ENCODE measurements at places on chromosomes 7 and 10.

DNA sequence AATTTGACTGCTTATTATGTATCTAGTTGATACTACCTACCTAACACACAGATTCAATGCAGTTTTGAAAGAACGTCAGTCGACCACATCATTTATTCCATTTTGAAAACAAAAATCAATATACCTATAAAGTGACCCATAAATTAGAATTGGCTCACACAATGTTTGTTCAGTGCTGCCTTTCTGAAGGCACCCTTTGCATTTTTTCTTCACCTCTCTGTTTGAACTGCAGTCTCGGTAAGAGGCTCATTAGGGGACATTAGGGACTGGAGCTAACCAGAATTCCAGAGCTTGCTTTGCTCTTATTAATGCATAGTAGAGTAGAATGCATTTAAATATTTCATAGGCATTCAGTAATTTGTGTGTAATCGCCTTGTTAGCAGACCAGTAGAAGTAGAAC is 234.1 kb downstream of the FOXP2 start:
- DNase-seq: no peak

DNA sequence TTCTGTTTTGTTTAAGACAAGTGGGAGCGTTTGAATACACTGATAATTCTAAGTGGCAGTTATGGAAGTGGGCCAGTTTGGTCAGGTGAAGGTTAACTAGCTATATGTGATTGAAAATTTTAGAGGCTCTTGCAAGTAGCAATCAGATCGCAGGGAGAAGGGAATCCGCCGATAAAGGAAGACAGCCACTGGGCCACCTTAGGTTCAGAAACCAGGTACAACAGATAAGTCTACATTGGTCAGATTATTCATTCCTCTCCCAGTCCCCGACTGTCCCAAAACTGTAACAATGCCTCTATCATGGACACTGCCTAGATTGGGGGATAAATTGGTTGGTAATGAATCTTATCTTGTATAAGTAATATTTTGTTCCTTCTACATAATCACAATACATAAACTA is 8.9 kb downstream of the ANK3 start:
- DNase-seq: no peak

DNA sequence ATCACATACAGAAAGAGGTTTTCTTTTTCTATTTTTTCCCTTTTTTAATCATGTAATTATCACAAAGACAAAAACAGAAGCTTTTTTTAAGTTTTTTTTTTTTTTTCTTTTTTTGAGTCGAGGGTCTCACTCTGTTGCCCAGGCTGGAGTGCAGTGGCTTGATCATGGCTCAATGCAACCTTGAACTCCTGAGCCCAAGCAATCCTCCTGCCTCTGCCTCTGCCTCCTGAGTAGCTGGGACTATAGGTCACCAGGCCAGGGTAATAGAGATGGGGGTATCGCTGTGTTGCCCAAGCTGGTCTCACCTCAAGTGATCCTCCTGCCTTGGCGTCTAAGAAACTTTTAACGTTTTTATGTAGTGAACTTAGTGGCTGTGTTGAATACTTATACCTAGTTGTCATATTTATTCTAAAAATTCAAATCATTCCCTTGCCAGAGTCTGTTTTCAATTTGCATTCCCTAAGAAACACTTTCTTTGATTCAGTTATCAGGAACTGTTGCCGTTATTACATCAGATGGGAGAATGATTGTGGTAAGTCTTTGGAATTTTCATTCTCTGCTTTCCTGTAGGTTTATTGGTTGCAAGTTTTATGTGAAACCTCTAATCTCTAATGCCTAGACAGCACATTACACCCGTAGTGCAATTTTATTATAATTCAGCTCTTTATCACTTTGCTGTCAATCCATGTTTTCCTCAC is 1.3 kb downstream of the LSM8 start:
- no peak for DNase-seq

DNA sequence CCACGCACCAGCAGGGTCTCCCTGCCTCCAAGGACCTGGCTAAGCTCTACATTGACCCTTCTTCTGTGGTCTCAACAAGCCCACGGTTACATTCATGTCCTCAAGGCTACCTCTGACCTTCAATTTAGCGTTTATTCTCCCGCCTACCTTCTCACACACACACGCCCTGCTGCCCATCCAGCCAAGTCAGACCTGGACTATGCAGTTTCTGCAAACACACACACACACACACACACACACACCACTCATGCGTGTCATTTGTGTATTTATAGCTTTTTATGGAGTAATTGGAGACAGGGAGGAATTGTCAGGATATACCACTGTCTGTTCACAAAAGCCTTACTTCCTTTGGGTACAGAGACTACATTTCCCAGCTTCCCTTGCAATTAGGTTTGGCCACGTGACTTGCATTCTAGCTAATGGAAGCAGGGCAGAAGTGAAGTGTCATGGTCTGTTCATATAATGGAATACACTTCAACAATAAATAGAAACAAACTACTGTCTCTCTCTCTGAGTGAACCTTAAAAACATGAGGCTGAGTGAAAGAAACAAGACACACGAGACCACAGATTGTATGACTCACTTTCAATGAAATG is 53.8 kb upstream of the CPXM2 start:
- DNase-seq: peak; percentile 21

DNA sequence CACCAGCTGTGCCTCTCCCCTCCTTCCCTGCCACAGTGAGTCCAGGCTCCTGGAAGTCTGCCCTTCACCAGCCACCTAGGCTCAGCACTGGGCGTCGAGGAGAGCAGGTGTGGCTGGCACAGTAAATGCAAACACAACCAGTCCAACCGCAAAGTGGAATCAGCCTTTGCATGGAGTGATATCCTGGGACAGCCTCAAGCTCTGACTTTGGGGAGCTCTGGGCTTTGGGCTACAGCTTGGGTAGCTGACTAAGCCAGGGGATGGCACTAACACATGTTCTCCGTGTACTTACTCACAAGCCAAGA is 312.4 kb downstream of the KCNMA1 start:
- DNase-seq: no peak

- no peak for DNase-seq
These were observed 12.5 kb upstream of the INTS1 start for GRCh38 chr7:1516586-1517251.

DNA sequence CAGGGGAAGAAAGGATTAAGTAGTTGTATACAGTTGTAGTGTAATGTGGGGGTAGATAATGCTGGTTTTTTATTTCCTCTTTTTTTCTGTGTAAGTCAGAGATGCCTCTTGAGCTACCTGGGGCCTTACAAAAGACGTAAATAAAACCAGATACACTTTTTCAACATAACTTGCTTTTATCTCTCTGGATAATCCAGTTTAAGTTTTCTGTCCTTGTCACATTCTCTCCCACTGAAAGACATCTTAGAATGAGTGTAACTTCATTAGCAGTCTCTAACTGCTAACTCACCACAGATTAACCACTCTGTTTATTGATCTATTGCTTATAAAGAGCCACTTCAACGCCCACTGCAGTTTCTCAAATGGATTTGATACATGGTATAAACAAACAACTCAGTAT is 64.1 kb upstream of the LRRN3 start:
- peak; percentile 45 for DNase-seq

DNA sequence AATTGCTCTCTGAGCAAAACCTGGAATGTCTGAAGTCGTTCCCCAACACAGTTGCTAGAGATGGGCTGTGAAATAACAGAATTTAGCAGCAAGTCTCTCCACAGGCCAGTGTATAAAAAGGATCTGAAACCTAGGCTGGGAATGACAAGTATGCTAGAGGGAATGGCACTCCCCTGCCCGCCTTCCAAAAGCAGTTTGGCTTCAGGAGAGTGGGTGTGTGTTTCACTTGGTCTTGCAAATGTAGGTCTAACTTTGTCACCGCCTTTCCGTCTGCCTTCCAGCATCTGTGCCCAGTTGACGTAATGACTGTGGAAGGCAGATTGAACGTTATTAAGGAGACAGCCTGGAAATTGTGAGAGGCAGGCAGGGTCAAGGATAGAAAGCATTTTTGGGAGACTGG is 18.0 kb upstream of the MTURN start:
- DNase-seq: peak; percentile 51

DNA sequence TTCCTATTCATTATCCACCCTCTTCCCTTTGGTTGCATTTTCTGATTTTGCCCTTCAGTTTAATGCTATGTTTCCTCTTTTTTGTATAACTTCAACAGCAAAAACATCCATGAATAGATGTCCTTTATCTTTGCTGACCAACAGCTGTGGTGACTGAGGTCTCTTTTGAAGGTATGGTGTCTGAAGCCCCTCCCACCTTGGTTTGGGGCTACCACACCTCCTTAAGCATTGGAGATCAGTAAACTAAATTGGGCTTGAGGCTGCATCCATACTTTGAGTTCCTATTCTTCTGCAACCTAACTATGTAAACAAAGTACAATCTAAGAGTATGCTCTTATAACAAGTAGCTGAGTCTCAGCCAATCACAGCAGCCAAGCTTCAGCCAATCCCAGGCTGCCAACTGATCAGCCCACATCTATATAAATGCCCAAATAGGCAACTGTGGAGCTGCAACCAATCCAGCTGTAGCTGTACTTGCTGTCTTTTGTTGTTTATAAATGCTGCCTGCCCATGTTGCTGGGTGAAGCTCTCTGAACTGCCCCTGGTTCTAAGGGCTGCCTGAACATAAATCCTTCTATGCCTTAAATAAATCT is 69.4 kb upstream of the PDLIM1 start:
- DNase-seq: peak; percentile 57

- peak; percentile 48 for DNase-seq
These were observed 15.1 kb upstream of the NME8 start for GRCh38 chr7:37833107-37833817.

- DNase-seq: no peak
These were observed 100.3 kb upstream of the C10orf90 start for GRCh38 chr10:126770809-126771208.

- no peak for DNase-seq
These were observed 3.3 kb upstream of the SEPHS1 start for GRCh38 chr10:13351340-13351915.

DNA sequence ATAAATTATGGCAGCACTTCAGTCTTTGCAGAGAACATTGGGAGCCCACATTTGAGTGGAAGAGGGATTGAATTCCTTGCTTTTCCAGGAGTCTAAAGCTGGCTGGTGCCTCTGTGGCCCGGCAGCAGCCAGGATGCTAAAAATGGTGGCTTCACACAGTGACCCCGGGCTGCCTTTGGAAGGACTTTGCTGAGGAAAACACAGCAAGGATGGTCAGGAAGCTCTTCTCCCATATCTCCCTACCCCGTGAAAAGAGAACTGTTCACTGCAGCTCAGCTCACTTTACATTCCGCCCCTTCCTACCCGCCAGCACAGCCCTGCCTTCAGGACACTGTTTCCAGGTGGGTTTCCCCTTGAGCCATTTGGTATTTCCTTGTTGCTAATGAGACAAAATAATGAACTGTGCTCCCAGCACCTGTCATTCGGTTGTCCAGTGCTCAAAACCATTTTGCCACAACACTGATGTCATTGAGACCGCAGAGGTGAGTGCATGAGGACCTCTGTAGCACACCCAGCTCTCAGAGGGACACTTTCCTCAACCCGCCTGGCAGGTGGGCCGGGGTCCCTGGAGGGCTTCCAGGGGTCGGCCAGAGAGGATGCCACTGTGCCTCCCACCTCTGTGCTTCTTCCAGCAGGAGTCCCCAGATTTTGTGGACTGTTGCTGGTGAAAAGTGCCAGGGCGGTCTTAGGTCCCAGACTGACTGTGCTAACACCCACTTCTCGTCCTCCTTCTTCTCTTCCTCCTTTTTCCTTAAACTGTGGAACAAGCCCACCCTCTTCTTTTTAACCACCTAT is 255.7 kb upstream of the PPP2R2D start:
- DNase-seq: no peak

DNA sequence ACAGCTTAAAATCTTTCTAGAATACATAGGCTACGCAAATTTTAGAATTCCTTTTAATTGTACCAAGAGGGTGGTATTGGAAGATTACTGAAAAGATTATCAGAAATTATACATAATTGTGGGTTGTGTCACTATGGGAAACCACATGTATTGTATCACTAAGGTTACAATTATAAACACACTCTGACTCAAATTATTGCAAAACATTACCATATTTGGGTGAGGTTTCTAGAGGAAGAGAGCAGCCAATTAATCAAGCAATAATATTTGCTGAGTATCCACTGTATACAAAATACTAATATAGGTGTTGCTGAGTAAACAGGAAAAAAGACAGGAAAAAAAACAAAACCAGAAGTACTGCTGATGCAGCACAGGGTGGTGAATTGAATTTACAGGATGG is 3.1 kb upstream of the CAPZA2 start:
- DNase-seq: peak; percentile 84

GRCh38 chr7:103594186-103594585 is 148.2 kb upstream of the SLC26A5 start:
- no peak for DNase-seq

GRCh38 chr7:144987686-144988085 is 151.8 kb upstream of the TPK1 start:
- no peak for DNase-seq

DNA sequence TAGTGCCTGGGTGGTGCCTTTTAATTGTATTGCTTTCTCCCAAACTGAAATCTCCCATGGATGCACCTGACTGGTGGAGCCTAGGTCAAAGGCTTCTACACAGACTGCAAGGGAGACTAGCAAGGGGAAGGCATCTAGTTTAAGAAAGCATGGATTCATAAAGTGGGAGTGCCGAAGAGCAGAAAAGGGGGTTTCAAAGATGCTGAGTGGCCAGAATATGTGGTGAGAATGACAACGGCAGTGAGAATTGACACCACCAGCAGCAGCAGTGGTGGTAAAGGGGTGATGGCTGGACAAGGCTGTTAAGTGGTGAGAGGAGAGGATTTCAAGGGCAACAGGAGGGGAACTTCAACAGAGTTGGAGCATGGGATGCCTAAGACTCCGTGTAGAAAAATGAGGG is 36.7 kb downstream of the LSMEM1 start:
- no peak for DNase-seq

DNA sequence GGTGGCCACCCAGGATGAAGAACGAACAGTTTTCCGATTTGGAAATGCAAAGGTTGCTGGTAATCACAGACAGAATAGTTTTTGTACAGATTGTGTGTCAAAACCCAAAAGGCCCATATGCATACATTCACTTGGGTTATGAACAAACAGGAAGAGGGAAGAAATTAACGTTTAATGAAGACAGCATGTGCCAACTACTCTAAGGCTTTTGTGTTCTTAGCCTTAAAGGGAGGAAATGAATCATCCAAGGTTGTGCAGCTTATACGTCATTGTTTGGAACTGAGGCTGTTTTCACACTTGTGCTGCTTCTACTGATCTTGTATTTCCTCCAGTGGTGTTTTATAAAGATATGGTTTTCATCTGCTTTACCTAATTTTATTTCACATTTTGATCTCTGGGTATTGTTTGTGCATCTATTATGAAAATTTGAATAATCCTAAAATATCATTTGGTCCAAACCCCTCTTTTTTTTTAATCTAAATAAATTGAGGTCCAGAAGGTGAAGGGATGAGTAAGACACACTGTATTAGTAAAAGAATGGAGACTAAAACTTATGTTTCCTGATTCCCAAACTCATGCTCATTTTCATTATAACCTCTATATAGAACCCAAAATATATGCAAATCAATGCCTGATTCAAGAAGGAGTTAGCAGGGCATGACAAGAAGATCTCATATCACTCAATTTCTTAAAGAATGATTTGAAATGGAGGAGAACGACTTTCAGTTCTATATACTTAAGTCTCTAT is 373.1 kb downstream of the THSD7A start:
- peak; percentile 87 for DNase-seq
